ENCODE measurements at places on chromosomes 11 and 22.

GRCh38 chr11:76291576-76292526 is 85.5 kb upstream of the WNT11 start:
- no peak for DNase-seq

- DNase-seq = no peak
Observed at GRCh38 chr11:78943841-78944240, 369.2 kb upstream of the NARS2 start.

GRCh38 chr11:105000797-105001196 is 22.2 kb downstream of the CASP5 start:
- DNase-seq = no peak

GRCh38 chr11:120712014-120712413 is 200.5 kb downstream of the GRIK4 start:
- no peak for DNase-seq

GRCh38 chr11:124740277-124740882 is 638 bp downstream of the NRGN start:
- no peak for DNase-seq

GRCh38 chr22:42324990-42325710 is 54.7 kb upstream of the TCF20 start:
- DNase-seq = no peak

GRCh38 chr22:43031617-43032016 is 16.7 kb upstream of the PACSIN2 start:
- DNase-seq = no peak

- DNase-seq = no peak
Observed at GRCh38 chr11:79894111-79894510, 453.3 kb upstream of the TENM4 start.

- no peak for DNase-seq
Observed at GRCh38 chr11:5364214-5364613, 12.9 kb downstream of the OR51B6 start.

GRCh38 chr11:43035086-43035485 is 276.7 kb upstream of the API5 start:
- DNase-seq = no peak

DNA sequence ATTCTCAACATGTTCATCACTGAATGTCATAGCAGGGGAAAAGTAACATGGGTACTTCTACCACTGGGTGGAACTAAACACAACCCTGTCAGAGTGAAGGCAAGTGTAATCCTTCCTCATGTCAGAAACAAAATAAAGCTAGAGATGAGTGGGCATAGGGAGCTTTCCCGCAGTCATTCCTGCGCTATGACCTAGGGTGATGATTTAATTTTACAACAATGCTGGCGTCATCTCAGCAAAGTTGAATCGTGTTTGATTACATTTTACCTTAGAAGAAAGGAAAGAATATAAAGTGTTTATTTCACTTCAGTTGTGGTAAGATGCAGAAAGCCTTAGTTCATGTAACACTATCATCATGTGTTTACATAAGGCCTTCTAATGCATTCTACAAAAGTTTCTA is 355.6 kb downstream of the METTL15 start:
- no peak for DNase-seq

DNA sequence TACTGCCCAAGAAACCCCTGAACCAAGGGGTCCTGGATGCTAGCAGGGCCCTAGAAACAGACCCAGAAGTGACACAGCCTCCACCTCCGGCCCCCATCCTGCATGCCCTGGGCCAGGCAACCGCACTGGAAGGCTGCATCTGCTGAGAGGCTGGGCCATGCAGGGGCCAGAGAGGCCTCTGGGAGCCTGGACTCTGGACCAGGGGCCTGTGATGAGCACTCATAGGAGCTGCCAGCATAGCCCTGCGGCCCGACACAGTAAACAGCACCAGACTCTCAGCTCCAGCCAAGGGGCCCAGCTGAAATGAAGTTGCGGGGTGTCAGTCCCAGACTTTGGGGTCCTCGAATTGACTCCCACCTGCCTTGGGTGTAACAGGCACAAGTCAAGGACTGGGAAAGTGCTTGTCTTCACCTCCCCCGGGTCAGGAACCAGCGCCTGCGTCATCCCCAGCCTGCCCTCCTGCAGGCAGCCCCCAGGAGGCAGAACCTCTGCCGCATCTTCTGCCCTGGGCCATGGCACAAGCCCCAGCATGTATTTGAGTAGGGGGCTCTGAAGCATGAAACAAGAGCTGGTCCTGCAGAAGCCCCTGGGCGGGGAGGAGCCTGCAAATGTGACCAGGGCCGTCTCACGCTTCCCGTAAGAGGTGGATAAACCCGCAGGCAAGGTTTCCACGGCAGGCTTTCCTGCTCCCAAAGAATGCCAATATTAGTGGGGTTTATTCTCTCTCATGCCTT is 25.2 kb upstream of the CCND1 start:
- no peak for DNase-seq

GRCh38 chr11:133823211-133823610 is 22.1 kb downstream of the SPATA19 start:
- no peak for DNase-seq

- DNase-seq = no peak
Observed at GRCh38 chr11:63747011-63747410, 21.6 kb downstream of the ZFTA start.

DNA sequence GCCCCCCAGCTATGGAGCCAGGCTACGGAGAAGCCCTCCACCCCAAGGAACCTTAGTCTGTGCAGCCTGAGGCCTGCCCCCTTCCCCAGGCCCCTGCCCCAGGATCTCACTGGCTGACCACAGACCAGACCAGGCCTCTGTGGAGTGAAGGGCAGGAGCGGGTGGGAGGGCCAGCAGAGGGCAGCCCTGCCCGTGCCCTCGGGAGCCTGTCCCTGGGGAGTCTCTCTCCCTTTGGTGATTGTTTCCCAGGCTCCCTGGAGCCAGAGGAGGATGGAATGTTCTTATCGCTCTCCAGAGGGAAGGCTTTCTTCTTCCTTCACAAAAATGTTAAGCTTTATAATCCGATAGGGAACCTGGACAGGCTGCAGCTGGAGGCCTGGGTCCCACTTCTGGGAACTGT is 455.3 kb downstream of the SOX6 start:
- no peak for DNase-seq

- DNase-seq = no peak
Observed at GRCh38 chr22:33569559-33569958, 350.7 kb downstream of the LARGE1 start.

DNA sequence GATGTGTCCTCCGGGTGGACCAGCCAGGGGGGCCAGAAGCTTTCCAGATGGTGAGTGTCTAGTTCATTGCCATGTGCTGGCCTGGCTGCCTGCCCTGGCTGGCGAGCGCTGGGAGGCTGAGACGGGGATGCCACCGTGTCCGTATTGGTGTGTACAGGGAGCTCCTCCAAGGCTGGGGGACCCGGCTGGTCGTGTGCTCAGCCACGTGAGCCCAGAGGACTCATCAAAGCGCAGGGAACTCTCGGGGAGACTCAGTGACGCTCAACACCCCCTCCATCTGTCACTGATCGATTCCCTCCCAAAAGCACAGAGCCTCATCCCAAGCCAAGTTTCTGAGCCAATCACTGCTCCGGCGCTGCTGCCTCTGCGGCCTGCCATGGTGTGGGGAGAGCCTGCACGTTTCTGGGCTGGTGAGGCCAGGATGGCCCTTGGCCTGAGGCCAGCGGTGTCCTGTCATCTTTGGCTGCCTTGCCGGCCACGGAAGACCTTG is 423.7 kb downstream of the SHANK2 start:
- DNase-seq = peak; percentile 38

- DNase-seq = no peak
Observed at GRCh38 chr11:36240173-36240572, 49.1 kb downstream of the COMMD9 start.

DNA sequence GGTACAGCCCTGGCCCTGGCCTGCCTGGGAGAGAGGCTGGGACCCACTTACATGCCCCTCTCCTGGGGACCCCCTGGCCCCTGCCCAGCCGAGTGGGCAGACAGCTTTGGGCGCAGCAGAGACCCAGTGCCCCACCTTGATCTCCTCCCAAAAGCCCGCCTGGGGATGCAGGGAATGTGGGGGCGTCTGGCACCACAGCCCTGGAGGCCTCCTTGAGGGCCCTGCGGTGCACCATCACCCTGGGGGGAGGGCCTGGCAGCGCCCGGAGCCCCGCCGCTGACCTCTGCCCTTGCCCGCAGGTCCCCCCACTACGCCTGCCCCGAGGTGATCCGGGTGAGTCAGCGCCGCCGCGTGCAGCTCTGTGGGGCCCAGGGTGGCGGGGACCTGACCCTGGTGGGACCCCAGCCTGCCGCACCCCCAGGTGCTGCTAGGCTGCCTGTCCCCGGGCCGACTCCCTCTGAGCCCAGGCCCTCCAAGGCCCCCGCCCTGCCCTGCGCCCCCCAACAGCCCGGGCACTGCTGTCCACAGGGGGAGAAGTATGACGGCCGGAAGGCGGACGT is 43.7 kb downstream of the MOB2 start:
- no peak for DNase-seq

- DNase-seq = no peak
Observed at GRCh38 chr11:34783816-34784317, 132.3 kb downstream of the APIP start.

DNA sequence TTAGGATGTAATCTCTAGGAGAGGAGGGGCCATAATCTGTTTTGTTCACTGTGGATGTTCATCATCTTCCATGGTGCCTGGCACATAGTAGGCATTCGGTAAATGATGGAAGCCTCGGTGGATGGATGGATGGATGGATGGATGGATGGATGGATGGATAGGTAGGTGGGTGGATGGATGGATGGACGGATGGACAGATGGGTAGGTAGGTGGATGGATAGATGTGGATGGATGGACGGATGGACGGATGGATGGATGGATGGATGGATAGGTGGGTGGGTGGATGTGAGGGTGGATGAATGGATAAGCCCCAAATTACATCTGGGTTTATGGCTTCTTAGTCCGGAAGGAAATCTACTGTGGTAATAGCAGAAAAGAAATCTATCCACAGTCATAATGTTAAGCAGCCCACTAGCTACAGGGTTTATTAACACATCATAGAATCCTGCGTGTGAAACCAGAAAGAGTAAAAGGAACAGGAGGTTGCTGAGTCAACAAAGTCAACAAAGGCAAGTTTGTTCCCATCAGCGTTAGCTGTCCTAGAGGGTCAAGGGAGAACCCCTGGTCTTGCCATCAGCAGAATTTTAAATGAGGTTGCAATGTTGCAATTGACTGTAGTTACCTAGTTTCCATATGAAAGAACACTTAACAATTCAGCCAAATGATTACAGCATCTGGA is 82.8 kb downstream of the C11orf91 start:
- no peak for DNase-seq

GRCh38 chr11:58629857-58630256 is 7.4 kb downstream of the CNTF start:
- peak; percentile 25 for DNase-seq

GRCh38 chr11:35304386-35304775 is 115.0 kb downstream of the SLC1A2 start:
- no peak for DNase-seq

DNA sequence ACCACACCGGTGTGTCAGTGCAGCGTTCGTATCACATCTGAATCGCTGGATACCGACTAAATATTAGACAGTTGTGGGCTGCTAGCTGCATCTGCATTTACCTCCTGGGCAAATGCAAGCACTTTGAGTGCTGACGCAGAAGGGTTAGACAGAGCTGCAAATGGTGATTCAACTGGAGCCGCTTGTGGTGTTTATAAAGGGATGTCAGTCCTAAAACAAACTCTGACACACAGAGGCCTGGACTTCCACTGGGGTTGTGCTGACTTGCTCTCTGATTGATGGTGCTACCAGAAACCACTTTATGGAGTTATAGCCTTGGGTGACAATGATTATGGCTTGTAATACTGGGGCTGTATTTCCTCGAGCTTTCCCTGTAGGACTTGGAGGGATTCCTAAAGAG is 374.4 kb downstream of the NTM start:
- no peak for DNase-seq

- DNase-seq = peak; percentile 91
Observed at GRCh38 chr11:36300650-36301049, 4.6 kb downstream of the PRR5L start.

GRCh38 chr22:35521358-35522224 is 19.0 kb upstream of the RASD2 start:
- no peak for DNase-seq

DNA sequence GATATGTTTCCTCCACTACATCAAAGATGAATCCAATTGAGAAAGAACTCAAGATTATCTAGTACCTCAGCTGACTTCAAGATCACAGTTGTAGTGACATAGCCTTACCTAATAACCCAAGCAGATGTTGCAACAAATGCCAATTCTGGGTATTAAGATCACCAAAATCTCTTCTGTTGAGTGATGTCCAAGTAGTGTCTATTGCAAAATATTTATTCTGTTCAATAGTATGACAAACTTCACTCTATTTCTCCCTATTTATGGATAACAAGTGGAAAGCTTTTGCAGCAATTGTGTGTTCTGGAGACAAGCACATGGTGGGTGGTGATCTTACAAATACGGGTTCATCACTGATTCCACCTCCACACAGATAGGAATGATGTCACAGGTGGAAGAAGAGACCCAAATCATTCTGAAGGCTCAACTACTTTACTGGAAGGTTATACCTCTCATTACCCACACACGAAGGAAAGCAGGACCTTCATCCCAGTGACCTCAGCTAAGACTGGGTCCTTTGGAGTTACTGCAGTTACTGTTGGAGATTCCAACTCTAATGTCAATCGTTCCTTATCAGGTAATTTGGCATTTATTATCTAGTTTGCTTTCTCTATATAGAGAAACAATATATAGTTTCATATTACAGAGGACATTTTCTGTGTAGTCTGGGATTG is 72.0 kb downstream of the CD44 start:
- no peak for DNase-seq

DNA sequence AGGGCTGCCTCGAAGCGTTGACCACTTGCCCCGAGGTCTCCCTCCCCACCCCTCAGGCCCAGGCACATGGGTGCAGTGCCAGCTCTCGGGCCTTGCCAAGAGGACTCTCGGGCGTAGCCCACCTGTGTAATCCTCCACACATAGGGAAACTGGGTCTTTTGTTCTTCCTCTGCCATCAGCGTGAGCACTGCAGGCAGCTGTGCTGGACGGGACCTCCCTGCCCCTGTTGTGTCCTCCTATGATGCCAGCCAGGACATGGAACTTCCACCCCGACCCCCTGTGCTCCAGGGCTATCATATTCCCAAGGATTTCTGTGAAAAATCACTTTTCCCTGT is 66.4 kb downstream of the PARVB start:
- DNase-seq = no peak
